ENCODE measurements at places on chromosomes 4 and X.
A peak's percentile ranks its signal among the peaks of the same experiment; 100 is the strongest.

- no peak for DNase-seq
These were observed 347.8 kb downstream of the GBA3 start for GRCh38 chr4:23040539-23040938.

DNA sequence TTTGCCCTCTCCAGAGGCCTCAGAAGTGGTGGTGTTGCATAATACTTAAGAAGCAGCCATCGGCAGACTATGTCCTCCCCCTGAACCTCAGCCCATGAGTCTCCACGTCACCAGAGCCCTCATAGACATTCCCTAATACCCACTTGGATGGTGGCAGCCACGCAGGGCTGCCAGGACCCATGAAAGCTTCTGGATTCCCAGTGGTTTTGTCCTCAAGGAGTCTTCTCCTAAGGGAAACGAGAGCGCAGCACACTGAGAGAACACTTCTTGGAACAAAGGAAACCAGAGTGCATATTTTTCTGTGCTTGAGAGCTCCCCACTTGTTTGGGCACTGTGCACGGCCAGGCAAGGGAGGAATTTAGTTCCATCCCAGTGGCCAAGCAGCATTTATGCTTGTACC lies 204.1 kb upstream of the DMD start:
- DNase-seq = no peak

GRCh38 chr4:22721204-22721603 lies 28.5 kb downstream of the GBA3 start:
- no peak for DNase-seq

GRCh38 chr4:95508421-95508820 lies 40.4 kb downstream of the UNC5C start:
- DNase-seq = no peak

GRCh38 chr4:173505924-173506518 lies 24.0 kb downstream of the HAND2 start:
- no peak for DNase-seq

DNA sequence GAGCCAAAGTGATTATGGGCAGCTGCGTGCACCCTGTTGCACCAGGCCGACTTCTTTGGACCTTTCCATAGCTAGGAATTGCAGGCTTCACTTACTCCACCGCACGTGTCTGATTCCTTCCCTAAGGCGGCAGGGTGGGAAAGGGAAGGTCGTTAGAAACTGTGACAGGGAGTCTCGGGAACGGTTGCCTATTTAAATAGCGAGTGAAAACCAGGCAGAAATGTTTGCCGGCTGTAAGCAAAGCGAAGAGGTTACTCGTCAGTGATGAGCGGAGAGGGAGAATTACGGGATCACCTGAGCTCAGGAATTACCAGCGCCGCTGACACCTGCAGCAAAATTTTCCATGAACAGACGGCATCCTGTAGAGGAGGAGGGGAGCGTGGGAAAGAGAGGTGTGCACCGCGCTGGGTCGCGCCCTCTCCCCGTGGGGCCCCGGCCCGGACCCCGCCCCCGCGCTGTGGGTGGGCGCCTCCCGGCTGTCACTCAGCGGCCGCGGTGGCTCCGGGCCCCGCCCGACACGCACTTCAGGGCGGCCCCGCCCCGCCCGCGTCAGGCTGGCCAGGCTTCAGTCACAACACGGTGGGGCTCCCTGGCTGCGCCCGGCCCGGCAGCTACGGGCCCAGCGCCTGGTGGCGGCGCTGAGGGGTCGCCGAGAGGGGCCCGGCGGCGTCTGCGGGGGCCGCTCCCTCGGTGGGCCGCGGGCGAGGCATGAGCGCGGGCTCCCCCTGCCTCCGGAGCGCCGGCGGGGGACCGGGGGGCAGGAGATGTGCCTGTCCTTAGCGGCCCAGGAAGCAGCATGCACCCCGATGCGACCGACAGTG lies at the start of gene SNX25:
TSS of gene SNX25 (plus strand) at position 568 of the 821 bp plus-strand sequence. CDS start at position 797, 229 bp downstream.
- DNase-seq = peak; percentile 52

DNA sequence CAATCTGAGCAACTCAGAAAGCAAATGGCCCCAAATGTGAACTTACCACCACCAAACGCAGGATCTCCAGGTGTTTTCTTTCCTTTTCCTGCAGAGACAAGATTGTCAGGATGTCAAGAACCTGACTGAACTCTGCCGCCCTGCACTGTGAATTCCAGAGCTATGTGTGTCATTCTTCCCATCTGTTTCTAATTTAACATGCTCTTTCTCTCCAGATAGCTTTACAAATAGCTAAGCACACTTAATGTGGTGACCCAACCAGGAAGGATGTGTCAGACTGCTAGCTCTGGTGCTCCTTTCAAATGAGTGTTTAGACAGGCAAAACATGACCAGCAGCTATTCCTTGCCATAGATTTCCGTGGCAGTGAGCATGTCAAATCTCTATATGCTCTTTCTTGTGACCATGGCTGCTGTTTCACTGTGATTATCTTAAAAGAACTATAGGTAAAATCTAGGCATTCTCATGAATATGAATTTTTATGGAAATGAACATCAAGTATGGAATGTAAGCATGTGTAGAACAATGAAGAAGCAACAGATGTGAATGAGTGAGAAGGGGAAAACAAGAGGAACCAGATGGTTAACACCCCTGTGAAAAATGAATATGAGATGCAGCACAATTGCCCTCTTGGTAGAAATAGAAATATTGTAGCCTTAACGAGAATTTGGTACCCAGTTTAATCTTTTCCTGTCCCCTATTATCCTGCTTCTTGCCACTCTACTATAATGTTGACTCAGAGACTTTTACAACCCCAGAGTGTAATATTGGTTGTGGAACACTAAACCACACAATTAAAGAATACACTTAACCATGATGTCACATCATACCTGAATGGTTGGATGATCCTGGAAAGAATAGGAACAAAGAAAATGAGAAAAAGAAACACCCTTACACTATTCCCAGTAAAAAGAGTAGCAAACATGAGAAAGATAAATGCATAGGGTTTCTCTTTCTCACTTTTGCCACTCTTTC lies 247.8 kb upstream of the DKK2 start:
- DNase-seq = peak; percentile 50

DNA sequence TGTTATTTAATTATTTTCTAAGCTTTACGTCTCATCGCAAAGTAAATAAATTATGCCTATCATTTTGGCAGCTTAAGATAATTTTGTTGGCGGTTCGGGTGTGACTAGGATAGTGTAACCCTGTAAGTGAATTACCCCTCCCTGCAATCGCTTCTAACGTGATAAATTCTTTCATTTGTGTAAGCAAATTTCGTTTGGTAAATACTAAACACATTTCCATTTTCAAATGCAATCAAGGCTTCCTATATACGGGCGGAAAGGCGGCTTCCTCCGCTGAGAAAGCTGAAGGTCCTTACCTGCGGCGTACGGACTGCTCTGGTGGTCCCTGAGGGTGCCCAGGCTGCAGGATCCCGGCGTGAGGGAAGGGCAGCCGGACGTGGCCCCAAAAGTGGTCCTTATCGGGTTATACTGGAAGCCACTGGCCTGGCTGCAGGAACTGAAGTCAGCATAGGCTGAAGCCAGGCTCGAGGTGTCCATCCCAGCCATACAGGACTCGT lies 403 bp downstream of the PHOX2B start:
- no peak for DNase-seq

DNA sequence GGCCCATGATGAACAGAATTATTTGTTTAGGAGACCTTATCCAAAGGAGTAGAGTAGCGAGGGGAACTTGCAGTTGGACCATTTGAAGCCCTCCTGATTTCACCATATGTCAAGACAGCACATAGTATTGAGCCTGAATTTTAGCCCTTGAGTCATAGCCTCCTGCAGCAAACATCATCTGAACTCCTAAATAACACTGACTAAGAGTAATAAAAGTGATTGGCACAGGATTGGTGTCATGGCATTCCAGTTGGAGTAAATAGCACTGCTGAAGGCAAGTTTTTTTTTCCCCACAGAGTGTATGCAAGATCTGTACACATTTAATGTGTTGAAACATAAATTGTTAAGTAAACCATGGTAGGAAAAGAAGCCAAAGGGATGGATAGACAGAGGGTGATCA lies 89.0 kb downstream of the COMMD8 start:
- no peak for DNase-seq

GRCh38 chrX:7146703-7147412 lies 654 bp upstream of the STS start:
- no peak for DNase-seq

DNA sequence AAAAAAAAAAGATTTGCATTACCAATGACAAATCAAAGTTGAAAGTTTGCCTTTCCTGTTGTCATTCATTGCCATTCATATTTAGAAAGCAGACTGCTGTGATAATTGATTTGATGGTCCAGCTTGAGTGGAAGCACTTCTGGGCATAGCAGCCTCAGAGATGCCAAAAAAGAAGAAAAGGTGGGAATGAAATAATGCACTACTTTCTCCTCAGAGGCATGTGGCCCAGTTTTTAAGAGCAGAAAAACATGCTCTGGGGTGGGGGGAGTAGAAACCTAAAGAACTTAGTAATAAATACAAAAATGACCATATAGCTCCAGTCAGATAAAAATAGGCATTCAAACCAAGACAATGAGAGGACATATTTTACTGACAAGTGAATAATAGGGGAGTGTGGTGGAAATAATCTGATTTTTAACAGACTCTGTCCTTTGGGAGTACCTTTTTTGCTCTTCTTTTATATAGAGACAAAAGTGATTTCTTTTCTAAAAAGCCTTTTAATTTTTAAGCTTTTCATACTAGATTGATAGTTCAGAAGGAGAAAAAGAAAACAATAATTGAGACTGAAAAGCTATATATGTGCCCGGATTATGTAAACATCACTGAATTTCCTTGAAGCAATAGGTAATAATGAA lies 599.1 kb downstream of the RPA4 start:
- DNase-seq = no peak

DNA sequence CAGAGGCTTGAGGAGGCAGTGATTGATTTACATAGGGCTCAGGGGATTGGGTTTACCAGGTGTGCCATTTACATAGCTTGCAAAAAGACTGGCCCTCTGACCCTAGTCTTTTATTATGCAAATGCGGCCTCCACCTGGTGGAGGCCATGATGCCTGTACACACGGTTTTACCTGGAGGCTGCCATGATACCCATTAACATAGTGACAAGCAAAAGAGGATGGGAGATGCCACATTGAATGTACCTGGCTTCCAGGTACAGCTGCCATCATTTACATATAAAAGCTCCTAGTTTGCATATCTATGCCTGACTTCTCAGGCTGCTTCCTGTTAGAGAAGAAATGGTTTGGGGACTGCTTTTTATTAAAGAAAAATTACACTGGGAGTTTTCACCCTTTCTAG lies 72.0 kb downstream of the NEXMIF start:
- no peak for DNase-seq

GRCh38 chr4:17490575-17491059 lies 21.3 kb downstream of the QDPR start:
- no peak for DNase-seq

GRCh38 chr4:7564242-7564641 lies 129.5 kb upstream of the PSAPL1 start:
- DNase-seq = no peak

DNA sequence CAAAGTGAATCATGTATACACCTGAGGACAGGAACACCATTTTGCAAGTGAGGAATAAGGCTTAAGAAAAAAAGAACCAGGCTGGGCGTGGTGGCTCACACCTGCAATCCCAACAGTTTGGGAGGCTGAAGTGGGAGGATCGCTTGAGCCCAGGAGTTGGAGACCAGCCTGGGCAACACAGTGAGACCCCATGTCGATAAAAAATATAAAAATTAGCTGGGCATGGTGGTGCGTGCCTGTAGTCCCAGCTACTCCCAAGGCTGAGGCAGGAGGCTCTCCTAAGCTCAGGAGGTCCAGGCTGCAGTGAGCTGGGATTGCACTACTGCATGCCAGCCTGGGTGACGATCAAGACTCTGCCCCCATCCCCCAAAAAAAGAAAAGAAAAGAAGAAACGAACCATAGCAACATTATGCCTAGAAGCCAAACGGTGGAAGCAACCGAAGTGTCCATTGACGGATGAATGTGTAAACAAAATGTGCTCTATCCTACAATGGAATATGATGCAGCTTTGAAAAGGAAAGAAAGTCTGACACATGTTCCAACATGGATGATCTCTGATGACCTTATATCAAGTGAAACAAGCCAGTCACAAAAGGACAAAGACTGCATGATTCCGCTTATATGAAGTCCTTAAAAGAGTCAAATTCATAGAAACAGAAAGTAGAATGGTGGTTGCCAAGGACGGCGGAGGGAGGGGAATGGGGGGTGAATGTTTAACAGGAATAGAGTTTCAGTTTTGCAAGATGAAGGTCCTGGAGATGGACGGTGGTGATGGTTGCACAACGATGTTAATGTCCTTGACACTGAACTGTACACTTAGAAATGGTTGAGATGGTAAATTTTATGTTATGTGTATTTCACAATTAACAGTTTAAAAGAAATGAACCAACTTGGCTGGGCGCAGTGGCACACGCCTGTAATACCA lies 8.6 kb upstream of the KIAA0232 start:
- no peak for DNase-seq

GRCh38 chr4:55410431-55410830 lies 14.7 kb downstream of the TMEM165 start:
- DNase-seq = no peak

DNA sequence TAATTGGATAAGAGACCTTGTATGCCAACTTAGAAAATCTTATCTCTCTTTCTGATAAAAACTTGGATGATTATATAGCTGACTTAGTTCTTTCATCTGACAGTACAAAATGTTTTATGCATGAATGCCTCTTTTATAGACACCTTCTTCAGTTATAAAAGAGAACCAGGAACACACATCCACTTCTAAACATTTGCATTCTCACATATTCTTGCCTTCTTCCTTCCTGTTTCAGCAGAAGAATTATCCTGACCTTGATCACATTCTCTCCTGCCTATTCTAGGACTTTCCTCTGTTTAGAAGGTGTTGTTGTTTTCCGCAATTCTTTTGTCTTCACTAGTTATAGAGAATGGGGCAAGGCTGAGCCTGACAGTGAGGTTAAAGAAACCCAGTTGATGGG lies 80.9 kb downstream of the LARP7 start:
- DNase-seq = no peak

DNA sequence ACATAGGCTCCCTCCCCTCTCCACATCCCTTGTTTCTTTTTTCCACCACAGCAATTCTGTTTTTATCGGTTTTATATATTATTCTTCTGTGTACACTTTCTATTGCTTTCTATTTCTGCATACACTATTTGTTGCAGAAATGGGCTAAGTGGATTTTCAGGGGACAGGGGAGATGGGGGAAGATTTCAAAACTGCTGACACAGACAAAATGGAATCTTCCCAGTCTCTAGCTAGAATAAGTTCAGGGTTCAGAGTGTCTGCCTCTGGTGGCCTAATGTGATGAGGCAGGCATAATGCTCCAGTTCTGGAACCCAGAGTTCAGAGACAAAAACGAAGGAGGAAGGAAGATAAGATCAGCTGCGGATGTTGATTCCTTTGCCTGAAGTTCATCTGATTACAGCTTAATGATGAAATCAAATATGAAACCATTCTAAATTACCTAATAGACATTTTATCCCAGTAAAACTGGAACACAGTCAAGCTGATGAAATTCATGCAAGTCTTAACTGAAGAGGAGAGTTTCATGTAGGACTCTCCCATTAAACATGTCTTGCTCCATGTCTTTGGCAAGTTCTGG lies 447.1 kb downstream of the AFF2 start:
- no peak for DNase-seq
